Right renal cortex interstitium (tissue), 3 donors: ENCODE measurements at places on chromosomes 16 and 17. TPM values are rescaled to one million over a fixed set of nuclear protein-coding genes. Genes with fewer than 3 reads are reported as not detected.

Gene PTGES3L
- 1.9 TPM for polyA plus RNA-seq

DNA sequence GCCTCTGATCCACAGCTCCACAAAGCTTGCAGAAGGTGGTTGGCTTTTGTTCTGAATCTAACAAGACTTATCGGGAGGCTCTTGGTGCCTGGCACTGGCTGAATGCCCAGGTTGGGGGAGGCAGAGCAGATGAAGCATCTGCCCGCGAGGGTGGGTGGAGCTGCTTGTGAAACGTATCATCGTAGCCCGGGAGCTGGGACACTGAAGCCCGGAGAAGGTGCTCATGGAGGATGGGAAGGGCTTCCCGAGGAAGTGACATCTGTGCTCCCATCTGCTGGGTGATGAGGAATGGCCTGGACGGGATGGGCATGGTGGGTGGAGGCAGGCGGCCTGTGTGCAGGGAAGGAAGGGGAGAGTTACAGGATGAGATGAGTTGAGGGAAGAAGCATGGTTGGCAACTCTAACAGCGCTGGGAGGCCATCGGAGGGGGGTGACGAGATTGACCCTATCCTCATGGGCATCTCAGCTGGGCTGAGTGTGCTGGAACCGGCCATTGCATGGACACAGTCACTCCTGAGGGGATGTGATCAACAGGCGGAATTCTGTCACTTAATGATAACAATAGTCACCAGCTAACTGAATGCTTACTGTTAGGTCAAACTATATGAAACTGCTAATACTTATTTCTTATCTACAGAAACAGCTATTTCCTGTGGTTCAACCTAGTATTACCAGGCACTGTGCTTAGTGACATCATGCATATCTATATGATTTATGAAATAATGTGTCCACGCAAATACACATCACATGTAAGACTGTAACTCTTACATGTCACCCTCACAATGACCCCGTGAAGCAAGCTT is 102.7 kb downstream of the ABCC6 start:
- no peak for DNase-seq

Gene TLCD3B
- polyA plus RNA-seq: 0.60 TPM

DNA sequence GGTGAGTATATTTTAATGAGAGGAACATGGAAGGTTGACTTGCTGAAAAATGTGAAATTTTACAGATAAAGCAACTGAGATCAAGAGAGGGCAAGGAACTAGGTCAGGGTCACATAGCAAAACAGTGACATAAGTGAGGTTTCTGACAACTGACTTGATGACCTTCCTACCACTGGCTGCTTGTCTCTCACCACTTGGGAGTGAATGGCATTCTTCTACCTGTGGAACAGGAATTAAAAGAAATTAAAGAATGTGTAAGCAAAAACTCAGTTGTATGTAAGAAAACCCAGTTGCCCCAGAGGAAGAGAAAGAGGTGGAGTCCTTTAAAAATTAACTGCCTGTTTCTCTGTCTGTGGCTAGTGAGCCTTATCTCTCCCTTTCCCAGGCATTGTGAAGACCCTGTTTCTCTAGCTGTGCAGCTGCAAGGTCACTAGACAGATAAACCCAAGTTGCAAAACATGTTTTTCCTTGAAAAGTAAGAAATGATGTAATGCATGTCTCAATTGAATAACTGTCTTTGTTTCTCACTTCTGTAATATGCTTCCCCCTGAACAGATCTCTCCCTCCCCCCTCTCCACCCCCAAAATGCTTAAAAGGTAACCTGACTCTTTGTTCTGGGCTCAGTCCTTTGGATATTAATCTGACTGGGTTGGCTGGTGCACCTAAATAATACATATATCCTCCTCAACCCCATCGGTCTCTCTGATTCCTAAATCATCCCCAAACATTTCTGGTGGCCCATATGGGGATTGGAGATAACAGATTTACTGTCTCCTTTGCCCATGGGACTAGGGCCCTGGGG is 23.4 kb downstream of the ACSM1 start:
- no peak for DNase-seq

- DNase-seq: no peak
Observed at GRCh38 chr16:4175849-4176248, 59.6 kb upstream of the ADCY9 start.

DNA sequence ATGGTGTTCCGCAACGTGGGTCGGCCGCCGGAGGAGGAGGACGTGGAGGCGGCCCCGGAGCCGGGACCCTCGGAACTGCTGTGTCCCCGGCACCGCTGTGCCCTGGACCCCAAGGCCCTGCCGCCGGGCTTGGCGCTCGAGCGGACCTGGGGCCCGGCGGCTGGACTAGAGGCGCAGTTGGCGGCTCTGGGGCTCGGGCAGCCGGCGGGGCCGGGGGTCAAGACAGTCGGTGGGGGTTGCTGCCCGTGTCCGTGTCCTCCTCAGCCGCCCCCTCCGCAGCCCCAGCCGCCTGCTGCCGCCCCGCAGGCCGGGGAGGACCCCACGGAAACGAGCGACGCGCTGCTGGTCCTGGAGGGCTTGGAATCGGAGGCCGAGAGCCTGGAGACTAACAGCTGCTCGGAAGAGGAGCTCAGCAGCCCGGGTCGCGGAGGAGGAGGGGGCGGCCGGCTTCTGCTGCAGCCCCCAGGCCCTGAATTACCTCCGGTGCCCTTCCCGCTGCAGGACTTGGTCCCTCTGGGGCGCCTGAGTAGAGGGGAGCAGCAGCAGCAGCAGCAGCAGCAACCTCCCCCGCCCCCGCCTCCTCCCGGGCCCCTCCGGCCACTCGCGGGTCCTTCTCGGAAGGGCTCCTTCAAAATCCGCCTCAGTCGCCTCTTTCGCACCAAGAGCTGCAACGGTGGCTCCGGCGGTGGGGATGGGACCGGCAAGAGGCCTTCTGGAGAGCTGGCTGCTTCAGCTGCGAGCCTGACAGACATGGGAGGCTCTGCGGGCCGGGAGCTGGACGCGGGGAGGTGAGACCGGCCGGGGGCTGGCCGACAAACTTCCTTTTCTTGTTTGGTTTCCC is 821 bp downstream of the SOCS7 start:
- DNase-seq: no peak

Gene MYO15A
- 2.3 TPM for polyA plus RNA-seq

DNA sequence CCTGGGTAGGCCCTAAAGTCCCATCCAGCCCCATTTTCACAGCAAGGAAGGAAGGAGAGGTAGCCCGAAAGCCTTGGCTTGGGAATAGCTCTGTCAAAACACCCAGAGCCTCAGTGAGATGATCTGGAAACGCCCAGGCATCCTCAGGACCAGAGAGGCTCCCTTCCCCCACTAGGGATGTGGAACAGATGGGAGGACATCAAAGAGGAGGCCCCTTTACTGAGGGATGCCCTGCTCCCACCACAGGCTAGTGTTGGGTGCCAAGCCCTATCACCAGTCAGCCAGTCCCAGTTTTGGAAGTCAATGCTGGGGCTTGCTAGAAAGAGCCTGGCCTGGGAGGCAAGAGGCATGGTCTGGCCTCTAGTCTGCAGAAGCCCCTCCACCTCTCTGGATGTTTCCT is 4.7 kb downstream of the TPPP3 start:
- DNase-seq: no peak

DNA sequence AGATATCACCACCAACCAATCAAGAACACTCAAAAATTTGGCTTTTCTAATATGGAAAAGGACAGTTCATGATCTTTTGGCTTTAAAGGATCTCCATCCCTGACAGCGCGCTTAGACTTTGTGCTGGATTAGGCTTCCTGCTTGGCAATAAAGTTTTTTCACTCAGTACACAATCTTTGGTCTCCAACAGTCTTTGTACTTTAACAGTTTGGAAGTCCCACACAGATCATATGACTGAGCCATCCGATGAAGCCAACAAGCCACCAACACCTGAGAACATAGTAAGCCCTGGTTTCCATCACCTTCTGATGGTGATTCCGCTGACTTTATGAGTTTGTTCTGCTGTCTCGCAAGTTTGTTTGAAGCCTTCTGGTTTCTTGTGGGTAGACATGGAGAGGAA is 34.3 kb downstream of the SMURF2 start:
- DNase-seq: no peak

GRCh38 chr16:51651061-51651466 is 500.0 kb upstream of the SALL1 start:
- DNase-seq: no peak

Gene HBZ
- 0.98 TPM for polyA plus RNA-seq

DNA sequence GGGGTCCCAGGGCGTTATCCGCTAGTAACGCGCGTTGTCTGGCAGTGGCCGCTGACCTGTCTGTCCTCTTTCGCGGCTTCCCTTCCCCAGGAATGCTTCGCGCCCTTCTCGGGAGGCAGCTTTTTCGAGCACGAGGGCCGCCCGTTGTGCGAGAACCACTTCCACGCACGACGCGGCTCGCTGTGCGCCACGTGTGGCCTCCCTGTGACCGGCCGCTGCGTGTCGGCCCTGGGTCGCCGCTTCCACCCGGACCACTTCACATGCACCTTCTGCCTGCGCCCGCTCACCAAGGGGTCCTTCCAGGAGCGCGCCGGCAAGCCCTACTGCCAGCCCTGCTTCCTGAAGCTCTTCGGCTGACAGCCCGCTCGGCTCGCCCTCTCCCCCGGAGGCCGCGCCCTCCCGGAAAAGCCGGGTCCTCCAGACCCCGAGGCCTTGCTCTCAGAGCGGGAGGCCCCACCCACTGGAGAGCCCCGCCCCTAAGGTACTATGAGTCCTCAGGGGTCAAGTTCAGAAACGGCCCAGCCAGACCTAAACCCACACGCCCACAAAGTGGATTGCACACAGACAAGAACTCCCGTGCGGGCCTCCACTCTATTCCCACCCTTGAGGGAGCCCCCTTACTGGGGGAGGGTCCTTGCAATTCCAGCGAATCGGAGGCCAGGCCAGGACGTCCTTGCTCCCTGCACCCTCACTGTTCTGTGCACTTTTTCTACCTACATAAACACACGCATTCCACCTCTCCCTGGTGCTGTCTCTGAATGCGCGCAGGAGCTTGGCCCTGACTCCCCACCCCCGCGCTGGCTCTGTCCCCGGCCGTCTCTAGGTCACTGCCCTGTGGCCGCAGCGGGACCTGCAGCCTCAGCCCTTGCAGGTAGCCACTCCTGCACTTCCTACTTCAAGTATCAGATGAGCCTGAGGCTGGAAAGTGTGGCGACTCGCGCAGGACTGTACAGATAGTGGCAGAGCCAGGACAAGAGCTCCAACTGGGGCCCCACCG is 5.4 kb upstream of the SLC5A2 start:
- no peak for DNase-seq

Gene CDH3
- polyA plus RNA-seq: 62.1 TPM

- DNase-seq: no peak
Observed at GRCh38 chr16:67345401-67345800, 18.8 kb downstream of the LRRC36 start.

GRCh38 chr16:11310997-11311561 is 29.9 kb upstream of the PRM1 start:
- DNase-seq: no peak

DNA sequence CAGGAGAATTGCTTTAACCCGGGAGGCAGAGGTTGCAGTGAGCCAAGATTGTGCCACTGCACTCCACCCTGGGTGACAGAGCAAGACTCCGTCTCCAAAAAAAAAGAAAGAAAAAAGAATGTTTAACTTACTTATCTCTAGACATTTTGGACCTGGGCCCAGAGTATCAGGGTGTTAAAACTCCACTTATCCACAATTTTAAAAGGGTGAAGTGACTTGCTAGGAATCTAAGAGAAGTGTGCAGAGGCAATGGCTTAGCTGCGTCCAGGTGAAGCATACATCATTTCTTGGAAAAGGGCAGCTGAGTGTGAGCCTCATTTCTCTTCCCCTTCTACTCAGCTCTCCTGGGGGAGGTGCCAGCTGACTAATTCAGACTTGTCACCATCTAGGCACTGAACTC is 25.1 kb downstream of the ALDH3A2 start:
- DNase-seq: no peak

Gene CCDC144A
- 1.2 TPM for polyA plus RNA-seq

- DNase-seq: peak; percentile 77
Observed at GRCh38 chr17:382644-383533, 30.3 kb upstream of the RPH3AL start.

Gene CCL5
- polyA plus RNA-seq: 2.3 TPM

DNA sequence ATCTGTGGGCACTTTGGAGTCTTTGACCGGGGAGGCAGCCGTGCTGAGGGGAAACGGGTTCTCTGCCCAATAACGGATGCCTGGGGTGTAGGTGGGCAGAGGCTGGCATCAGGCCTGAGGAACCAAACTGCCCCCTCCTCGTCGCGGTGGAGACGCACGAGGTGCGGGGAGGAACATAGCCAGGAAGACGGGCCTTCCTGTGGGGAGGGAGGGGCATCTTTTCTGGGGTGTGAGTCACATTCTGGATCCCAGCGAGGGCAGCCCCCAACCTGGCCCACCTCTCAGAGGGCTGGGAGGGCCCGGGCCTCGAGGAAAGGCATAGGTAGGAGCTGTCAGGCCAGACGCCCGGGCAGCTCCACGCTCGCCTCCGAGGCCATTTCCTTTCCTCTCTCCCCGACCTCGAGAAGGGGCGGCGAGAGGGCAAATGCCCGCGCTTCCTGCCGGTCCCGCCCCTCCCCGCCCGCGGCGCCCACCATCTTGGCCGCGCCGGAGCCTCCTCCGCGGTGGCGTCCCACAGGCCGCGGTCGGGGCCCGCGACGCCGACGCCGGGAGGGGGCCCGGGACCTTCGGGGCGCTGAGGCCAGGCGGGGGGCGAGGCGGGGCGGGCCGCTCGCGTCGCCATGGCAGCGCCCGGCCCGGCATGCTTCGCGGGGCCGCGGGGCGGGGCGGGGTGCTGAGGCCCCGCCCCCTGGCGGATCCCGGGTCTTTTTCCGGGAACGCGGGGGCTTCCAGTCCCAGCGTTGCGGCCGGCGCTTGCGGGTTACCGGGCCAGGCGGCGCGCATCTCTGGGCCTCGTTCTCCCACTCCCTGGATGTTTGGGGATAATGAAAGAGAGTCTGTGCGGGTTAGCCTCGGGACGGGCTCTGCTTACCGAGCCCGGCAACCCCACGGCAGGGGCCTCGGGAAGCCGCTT is 13.2 kb downstream of the RAI1 start:
- no peak for DNase-seq

Gene SALL1
- 101 TPM for polyA plus RNA-seq

Gene DPEP3
- polyA plus RNA-seq: 0.11 TPM

Gene PSMD3
- 109 TPM for polyA plus RNA-seq

- DNase-seq: no peak
Observed at GRCh38 chr17:31392856-31393748, 1.6 kb downstream of the RAB11FIP4 start.

DNA sequence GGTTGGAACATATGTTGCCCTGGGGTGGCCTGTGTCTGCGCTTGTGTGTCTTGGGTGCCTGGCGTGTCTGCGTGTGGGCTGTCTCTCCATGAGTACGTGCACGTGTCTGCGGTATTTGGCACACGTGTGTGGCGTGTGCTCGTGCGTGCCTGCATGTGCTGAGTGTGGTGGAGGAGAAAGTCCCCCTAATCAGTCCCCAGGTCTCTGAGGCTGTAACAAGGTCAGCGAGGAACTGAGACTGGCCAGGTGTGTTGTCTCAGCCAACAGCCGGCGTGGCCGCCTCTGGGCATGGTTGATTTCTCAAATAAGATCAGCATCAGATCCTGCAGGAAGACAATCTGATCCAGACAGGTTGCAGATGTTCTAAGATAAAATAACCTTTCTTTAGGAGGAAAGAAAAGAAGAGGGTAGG is 3.5 kb upstream of the CPNE7 start:
- DNase-seq: no peak
